ENCODE measurements at places on chromosomes 5 and 9.
A peak's percentile ranks its signal among the peaks of the same experiment; 100 is the strongest.

DNA sequence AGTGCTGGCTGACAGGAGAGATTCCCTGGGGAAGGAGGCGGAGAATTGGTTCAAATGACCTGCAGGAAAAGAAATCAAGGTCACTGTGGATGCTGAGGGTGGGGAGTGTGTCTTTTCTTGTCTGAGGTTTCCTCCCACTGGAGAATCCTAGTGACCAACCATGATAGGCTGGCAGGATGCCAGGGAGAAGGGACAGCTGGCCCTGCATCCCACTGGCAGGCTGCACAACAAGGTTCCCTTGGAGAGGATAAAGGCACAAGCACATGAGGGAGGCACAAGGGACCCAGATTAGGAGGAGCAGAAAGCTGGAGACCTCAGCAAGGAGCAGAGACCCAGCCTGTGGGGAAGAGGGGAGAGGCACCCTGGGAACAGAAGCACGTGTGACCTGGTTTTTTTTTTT is 11.4 kb upstream of the ZDHHC12 start:
- no peak for DNase-seq

- no peak for DNase-seq
Observed at GRCh38 chr5:139856714-139857113, 61.1 kb downstream of the PSD2 start.

DNA sequence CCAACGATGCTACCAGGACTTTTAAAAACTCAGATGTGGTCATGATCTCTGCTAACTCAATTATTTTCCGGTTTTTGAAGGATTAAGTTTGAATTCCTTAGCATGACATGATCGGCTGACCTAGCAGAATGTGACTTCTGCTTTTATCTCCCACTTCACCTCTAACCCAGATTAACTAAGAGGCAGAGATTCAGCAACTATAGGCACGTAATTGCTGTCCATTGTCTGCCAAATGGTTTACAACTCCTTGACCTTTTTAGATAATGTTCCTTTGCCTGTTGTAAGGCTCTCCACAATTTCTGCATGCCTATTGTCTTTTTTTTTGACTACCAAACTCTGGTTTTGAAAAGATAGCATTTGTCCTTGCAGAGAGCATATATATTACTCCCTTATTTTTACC is 268.2 kb downstream of the BRINP1 start:
- DNase-seq, result no peak

GRCh38 chr5:100519075-100519474 is 16.1 kb upstream of the FAM174A start:
- DNase-seq, result no peak

GRCh38 chr5:138898742-138899141 is 23.6 kb upstream of the LRRTM2 start:
- no peak for DNase-seq

- no peak for DNase-seq
Observed at GRCh38 chr9:76333964-76334363, 60.3 kb downstream of the RFK start.

GRCh38 chr5:117095346-117096332 is 521.0 kb upstream of the SEMA6A start:
- no peak for DNase-seq

- DNase-seq, result no peak
Observed at GRCh38 chr5:68582284-68582683, 366.7 kb downstream of the PIK3R1 start.

- no peak for DNase-seq
Observed at GRCh38 chr9:120030847-120031246, 549.1 kb downstream of the CDK5RAP2 start.

GRCh38 chr5:112795342-112795741 is 57.7 kb downstream of the APC start:
- no peak for DNase-seq

DNA sequence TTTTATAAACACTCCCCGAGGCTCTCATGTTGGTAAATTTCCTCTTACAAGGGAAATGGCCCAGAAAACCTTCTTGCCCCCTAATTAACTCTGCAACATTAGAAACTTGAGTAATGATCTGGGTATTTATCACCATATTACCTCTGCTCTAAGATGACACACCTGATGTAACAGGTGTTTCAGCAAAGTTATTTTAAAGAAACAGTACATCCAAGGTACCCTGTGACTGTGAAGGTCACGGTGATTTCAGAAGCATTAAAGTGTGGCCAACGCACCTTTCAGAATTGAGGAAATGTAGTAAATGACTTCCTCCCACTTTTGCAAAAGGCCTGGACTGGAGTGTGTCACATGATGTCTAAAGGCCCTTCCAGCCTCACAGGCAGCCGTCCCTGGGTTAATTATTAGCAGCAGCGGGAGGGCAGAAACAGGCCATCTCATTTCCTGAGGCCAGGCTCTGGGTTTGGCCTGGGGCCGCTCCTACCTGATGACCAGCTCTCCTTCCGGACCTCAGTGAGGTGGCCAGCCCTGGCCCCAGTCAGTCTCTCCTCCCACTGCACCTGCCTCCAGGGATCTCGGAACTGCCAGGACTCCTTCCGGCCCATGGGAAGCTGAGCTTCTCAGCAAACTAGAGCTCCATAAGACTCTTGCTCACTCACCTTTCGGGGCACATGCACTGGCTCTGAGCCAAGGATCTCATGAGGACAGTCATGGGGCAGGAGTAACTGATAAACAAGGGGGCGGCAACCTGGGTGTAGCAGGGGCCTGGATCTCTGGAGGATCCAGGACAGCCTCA is 20.7 kb downstream of the PTPN3 start:
- DNase-seq, result no peak

DNA sequence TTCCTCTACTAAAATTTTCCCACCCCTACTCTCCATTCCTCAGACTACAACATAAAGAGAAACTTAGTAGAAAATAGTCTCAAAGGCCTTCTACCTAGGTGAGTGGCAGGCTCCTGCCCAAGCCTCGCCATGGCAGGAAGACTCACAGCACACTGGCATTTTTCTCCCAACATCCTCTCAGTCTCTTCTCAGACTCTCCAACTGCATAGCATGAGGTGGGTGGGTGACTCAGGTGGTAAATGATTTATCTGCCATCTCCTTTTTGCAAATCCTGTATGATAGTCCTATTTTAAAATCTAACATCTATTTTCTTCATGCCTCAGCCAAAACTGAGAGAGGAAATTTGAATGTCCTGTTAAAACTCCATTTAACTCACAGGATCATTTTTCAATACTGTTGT is 33.5 kb upstream of the GRIA1 start:
- DNase-seq, result no peak

GRCh38 chr5:174292348-174292747 is 246.8 kb downstream of the NSG2 start:
- no peak for DNase-seq

GRCh38 chr5:128877476-128877875 is 87.8 kb upstream of the SLC27A6 start:
- no peak for DNase-seq

- DNase-seq, result no peak
Observed at GRCh38 chr9:109013679-109014607, 644 bp upstream of the CTNNAL1 start.

DNA sequence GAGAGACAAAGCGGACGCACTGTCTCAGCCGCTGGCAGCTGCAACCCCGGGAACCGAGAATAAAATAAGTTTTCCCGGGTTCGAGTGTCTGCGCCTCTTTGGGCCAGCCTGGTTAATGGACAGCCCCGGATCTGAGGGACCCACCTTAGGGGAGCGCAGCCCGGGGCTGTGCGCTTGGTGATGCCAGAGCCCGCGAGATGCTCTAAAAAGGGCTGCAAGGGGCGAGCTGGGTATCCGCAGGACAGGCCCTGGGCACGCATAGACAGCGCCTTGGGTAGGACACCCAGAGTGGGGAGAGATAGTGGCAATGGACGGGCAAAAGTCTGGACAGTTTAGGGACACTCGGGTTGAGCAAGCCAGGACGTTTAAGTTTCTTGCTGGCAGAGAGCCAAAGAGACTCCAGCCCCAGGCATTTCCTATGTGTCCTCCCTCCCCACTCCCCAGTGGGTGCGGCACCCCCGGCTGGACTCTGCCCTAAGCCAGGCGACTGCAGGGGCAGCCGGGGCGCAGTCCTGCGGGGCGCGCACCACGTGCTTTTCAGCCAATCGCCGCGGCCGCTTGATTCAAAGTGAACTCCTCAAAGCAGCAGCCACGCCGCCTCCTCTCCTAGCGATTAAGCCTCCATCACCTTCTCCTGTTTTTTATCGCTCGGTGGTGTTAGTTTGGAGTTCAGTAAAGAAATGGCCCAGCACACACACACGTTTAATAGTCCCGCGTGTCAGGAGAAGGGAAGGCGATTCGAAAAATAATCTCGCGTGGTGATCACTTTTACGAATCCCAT is 616 bp upstream of the ENC1 start:
- DNase-seq, result peak; percentile 78

GRCh38 chr9:97388721-97389238 is 23.1 kb upstream of the TDRD7 start:
- DNase-seq, result no peak

DNA sequence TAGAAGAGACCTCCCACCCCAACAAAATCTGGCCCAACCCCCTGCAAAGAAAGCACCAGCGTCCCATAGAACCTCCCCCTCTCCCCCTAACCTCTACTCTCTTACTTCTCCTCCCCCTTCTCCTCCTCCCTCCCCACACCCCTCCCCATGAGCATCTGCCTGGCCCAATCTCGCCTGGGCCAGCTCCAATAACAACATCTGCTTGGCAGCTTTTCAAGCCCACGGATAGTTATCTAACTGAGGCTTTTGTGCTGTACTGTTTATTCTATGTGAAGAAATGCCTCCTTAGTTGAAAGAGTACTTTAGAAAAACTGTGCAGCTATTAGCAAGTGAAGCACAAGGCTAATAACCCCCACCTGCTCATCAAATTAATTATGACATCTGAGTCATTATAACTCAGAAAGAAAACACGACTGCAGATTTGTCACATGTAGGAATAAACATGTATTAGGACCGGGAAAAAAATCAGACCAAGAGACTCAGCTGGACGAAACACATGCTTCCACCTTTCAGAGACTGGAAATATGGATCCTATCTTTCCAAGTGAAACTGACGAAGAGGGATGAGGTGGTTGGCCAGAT is 42.8 kb downstream of the NFIB start:
- DNase-seq, result no peak

GRCh38 chr9:133887540-133888047 is 104.5 kb downstream of the VAV2 start:
- no peak for DNase-seq

- peak; percentile 44 for DNase-seq
Observed at GRCh38 chr9:129109537-129109903, 1.1 kb downstream of the CRAT start.

DNA sequence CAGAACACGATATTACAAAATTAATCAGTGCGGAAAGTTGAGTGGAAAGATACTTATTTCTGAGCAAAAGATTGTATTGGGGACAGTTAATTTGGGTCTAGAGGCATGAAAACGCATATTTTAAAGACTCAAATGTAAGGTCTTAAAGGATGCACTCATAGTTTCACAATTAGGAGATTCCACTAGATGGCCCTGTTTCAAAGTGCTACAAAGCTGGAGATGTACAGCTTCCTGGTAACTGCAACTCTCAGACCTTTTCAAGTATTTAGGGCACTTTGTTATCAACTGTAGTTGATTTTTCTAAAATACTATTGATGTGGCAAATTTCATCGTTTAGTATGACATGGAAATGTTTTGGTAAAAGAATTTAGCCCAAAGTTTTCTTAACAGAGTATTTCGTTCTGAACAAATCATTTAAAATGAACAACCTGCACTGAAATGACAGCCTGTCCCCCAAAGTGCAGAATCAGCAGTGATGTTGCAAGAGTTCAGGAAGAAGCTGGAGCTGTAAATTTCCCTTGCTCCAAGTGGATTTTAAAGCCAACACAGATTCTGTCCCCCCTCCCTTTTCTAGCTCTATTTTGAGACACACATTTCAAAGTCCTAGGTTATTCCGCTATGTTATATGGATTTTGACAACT is 16.2 kb upstream of the NDUFB6 start:
- peak; percentile 88 for DNase-seq

- DNase-seq, result no peak
Observed at GRCh38 chr5:32604800-32605765, 19.7 kb downstream of the SUB1 start.

DNA sequence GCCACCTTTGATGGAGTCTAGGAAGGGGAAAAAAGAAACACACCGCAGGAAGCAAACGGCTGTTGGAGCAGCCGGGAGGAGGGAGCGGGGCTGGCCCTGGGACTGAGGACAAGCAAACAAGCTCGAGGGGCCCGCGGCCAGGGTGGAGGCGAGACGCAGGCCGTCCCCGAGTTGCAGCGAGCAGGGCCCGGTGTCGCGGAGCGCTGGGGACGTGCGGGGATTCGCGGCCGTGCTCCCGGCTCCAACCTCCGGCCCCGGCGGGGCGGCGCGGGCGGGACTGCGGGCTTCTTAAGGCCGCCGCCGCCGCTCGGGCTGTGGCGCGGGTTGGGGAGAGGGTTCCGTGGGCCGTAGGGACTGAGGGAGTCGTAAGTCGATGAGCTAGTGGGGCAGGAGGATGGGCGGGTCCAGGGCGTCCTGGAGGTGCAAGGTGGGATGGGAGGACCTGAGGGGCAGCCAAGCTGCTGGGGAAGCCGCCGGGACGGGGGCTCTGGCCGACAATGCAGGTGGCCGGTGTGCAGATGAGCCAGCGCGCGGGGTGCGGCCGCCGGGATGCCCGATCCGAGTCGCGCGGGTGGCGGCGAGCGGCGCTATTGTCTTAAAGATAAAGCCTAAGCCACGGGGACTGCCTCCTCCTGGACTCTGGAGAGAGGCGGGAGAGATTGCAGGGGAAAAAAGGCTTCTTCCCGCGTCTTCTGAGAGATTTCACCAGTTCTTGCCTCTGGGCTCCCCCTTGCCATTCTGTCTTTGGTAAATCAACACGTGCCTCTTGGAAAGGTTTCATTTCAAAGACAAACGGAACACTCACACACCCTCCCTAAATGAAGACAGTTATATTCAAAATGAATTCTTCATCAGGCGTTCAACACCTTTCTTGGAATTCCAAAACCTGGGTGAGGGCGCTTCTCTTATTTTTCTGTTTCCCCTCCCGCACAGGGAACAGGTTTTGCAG is 1.6 kb upstream of the HAPLN1 start:
- peak; percentile 74 for DNase-seq

GRCh38 chr5:123814801-123815470 is 303.0 kb downstream of the CSNK1G3 start:
- no peak for DNase-seq

DNA sequence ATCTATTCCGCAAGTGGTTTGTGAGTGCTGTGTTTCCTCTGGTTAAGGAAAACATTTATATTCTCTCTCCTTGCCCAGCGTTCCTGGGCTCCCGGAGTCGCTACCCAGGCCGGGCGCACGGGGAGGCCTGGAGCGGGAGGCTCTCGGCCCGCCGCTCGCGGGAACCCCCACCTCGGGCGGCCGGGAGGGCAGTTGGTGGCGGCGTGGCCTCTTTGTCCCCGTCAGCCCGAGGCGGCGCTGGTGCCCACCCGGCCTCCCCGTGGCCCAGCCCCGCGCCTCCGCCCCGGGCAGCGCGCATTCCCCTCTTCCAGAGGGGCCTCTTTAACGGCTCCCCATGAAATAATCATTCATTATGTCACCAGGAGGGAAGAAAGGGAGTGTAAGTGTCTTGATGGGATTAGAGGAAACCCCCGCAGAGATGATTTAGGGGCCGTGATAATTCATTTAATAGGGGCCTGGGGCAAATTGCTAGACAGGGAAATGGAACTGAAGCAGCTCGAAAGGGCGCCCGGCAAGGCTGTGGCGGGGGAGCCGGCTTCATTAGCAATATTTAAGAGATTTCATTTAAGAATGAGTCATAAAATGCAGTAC is 181.9 kb upstream of the TBCA start:
- DNase-seq, result no peak

Data from Kasumi-1 (cell line).